Lung microvascular endothelial cell (primary cell): ENCODE measurements at places on chromosomes 3 and 15.

- DNase-seq, result no peak
Observed at GRCh38 chr3:150394606-150395005, 13.5 kb upstream of the TSC22D2 start.

GRCh38 chr3:187946163-187946691 lies 201.0 kb upstream of the BCL6 start:
- no peak for DNase-seq

GRCh38 chr3:156710429-156710828 lies 36.0 kb downstream of the TIPARP start:
- DNase-seq, result no peak

DNA sequence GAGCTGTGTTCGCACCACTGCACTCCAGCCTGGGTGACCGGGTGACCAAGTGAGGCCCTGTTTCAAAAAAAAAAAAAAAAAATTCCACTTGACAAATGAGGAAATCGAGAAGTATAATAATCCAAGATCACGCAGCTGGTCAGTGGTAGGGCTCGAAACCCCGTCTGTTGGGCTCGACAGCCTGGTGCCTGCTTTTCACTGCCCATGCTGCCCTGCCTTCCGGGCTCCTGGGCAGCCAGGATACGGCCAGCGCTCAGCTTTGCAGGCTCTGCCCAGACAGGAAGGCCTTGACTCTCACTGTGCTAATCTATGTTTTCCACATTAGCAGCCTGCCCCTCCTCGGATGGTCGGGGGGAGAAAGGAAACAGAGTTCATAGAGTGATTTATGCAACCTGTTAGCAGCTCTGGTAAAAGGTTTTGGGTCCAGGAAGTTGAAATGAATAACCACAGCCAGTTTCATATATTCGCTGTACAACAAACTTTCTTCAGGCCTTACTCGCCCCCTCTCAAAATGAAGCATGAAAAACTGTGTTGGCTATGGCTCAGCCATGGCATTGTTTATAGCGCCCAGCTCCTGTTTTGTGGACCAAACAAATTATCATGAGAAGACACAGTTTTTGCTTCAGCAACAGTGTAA lies 108.8 kb downstream of the XXYLT1 start:
- DNase-seq, result peak; percentile 98

GRCh38 chr15:61025781-61026180 lies 203.3 kb downstream of the RORA start:
- DNase-seq, result no peak

GRCh38 chr3:10373686-10374261 lies 52.9 kb upstream of the SEC13 start:
- no peak for DNase-seq

GRCh38 chr15:45958924-45959323 lies 324.1 kb downstream of the SQOR start:
- DNase-seq, result no peak

DNA sequence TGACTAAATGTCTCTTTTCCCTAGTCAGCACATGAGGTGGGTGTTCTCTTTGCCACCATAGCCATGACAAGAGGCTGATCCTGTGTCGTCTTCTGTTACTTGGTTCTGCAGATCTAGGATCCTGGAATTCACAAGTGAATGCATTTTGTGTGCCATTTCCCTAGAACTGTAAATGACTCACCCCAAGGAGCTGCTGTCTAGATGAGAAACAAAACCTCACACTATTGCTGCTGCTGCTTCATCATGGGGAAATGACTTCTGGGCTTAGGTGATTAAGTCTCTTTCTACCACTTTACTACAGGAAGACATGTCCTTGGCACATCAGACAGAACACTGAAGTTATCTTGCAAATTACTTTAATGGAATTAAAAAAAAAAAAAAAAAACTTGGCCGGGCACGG lies 54.9 kb downstream of the SLCO3A1 start:
- peak; percentile 21 for DNase-seq

- DNase-seq, result no peak
Observed at GRCh38 chr15:81117136-81117535, 16.9 kb upstream of the CFAP161 start.

DNA sequence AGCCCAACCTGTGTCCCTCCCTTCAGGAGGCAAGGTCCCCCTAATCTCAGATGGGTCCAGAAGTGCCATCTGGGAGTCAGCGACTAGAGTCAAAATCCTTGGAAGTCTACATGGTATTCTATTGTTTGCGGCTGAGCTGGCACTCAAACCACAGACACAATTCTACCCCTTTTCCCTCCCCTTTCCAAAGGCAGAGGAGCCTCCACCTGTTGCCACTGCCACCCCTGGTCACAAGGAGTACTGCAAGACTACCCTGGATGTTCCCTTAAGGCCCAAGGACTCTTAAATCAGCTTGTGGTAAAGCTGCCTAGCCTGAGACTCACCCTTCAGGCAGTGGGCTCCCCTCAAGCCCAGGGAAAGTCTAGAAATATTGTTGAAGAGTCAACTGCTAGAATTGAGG lies 4.3 kb upstream of the OR5H6 start:
- DNase-seq, result no peak

GRCh38 chr15:83078712-83079111 lies 11.7 kb upstream of the BTBD1 start:
- no peak for DNase-seq

- peak; percentile 78 for DNase-seq
Observed at GRCh38 chr15:57861034-57861638, 154.6 kb downstream of the POLR2M start.
